ENCODE measurements at places on chromosomes 5 and 9.

DNA sequence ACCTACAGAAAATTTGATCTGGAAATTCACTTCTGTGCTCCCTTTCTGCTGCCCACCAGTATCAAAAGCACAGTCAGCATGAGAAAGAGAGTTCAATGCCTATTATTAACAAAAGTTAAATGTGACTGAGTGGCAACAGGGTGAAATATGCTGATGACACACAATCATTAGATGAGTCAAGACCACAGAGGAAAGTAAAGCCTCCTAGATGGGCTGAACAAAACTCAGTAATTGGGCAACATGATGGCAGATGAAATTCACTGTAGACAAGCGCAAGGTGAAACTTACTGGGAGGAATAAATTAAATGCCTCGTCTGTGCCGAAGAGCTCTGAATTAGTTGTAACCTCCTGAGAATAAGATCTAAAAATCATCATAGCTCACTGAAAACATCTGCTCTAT is 752.8 kb downstream of the IRX1 start:
- DNase-seq: no peak

DNA sequence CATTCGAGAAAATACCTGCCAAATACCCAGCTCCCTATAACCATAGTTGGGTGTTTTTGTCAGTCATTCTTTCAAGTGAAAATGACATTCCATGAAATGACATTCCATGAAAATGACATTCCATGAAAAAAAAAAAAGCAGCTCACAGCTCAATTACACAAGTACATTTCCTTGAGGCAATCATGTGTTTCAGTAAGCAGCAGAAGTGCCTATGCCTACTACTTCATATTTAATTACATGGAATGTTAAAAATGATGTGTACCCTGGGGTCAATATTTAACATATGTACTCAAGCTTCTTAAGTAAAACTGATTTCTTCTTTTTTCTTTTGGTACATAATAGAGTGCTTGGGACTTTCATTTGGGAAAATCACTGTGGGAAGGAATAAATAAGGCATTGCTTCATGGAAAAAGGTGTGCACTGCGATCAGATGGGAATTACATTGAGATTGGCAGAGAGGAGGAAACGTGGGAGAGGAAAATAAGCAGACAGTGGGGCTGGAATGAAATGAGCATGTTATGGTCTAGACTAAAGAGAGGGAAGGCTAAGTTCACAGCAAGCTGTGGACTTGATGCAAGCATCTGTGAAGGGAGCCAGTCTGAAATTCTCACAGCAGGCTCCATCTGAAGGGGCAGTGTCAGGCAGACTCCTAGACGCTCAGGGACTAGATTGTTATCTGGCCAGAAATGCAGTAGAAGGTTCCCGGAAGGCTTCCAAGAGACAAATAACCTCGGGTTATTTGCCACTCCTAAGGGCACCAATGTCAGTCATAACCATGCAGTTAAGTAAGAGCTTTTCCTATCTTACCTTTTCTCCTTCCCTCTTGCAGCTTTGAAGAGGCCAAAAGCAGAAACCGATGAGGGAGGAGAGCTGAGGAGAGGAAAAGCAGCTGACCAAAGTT is 15.2 kb upstream of the SPATA9 start:
- DNase-seq: peak; percentile 46

DNA sequence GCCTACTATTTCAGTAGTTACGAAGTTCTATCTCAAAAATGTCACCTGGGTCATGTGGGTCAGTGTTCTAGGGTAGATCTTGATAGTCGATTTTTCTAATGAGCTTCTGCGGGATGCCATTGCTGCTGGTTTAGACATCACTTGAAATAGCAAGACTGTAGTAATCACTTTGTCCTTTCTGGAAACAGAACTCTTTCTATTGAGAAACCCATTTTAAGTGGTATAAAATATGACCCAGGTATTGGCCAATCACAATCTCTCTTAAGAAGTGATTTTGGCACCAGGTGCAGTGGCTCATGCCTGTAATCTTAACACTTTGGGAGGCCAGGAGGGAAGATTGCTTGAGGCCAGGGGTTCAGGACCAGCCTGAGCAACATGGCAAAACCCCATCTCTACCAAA is 17.6 kb downstream of the ARRDC3 start:
- DNase-seq: no peak

DNA sequence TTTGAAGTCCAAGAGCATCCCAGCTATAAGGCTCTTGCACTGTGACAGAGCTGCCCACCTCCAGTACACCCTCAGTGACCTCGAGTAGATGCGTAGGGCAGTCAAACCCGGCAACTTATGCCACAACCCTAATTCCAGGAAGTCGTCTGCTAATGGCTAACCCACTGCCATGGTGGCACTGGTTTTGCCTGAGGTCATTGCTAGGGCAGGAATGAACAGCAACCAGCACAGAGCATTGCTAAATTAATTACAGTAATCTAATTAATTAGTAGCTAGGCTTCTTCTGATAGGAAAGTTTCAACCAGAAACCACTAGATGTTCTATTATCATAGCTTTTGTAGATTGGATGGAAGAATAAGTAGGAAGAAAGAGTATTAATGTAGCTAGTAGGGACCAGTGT is 122.8 kb downstream of the DPYSL3 start:
- no peak for DNase-seq

GRCh38 chr9:93750045-93750444 is 173.7 kb downstream of the PHF2 start:
- DNase-seq: no peak

GRCh38 chr9:109766351-109766750 is 13.6 kb upstream of the PALM2AKAP2 start:
- no peak for DNase-seq

DNA sequence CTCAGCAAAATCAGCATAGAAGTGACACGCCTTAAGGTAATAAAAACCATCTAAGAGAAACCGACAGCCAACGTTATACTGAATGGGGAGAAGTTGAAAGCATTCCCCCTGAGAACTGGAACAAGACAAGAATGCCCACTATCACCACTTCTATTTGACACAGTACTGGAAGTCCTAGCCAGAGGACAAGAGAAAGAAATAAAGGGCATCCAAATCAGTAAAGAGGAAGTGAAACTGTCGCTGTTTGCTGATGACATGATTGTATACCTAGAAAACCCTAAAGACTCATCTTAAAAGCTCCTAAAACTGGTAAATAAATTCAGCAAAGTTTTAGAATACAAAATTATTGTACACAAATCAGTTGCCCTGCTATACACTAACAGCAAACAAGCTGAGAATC is 393.3 kb downstream of the KIF4B start:
- no peak for DNase-seq

DNA sequence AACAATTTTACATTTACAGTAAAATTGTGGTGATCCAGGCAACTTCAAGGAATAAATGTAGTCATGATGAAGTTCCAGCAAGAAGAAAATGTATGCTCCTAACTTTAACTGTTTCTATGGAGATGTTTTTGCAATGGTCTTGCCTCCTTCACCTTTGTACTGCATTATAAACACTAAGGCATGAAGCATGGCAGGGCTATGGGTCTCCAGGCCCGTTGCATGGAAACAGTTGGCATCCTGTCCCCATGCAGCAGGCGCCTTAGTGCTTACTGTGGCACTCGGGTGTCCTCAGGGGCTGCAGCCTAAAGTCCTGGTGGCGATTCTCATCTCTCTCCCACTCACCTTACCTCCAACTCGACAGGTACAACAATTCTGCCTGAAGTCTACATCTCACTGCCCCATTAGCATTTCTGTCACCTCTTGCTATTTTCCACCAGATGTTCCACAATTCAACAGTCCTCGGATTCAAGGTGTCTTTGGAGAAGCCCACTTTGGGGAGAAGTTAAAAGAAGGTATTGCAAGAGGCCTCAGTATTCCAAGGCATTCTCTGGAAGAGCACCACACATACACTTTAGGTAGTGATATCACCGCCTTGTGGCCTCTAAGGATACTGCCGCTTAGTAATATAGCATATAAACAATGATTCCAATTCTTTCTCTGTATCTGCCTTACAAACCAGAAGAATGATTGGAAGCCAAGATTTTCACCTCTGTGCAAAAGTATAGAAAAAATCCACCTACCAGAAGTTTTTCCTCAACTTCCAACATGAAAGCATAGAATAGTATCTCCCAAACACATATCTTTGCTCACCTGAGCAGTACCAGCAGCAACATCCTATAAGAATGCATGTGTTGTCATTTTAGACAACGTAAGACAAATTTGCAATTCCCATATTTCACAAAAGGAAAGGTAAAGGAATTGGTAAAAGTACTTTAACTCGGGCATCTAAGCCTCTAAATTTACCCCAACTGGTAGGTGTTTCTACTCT is 5.1 kb downstream of the LIFR start:
- peak; percentile 42 for DNase-seq
